ENCODE measurements at places on chromosomes 4 and X.

GRCh38 chr4:1834047-1834775 lies 21.7 kb downstream of the LETM1 start:
- DNase-seq: no peak

DNA sequence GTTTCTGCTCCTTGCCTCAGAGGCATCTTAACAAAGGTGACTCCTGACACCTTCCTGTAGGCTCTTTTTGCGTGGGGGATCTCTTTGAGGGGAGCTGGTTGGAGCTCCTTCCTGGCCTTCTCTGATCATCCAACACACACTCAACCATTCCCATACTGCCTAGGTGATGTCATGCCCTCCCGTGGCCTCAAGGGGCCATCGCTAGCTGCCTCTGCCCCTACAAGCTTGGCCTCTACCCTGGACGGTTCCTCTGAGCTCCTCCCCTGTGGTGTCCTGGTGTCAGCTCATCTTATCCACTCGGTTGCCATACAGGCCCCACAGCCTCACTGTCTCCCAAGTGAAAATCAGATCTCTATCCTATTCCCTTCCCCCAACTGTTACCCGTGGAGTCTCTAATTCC lies 13.7 kb upstream of the ZNF185 start:
- DNase-seq: no peak

DNA sequence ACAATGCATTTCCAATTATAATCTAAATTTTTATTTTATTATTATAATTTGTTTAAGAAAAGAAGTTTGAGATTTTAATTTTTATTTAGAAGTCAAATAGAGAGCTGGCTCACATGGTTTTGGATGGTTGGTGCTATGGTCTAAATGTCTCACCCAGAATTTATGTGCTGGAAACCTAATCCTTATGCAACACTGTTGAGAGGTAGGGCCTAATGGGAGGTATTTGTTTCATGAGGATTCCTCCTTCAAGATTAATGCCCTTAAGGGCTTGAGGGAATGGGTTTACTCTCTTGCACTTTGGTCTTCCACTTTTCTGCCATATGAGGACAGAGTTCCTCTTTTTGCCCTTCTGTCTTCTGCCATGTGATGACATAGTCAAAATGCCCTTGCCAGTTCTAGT lies 960.5 kb upstream of the IGFBP7 start:
- no peak for DNase-seq

DNA sequence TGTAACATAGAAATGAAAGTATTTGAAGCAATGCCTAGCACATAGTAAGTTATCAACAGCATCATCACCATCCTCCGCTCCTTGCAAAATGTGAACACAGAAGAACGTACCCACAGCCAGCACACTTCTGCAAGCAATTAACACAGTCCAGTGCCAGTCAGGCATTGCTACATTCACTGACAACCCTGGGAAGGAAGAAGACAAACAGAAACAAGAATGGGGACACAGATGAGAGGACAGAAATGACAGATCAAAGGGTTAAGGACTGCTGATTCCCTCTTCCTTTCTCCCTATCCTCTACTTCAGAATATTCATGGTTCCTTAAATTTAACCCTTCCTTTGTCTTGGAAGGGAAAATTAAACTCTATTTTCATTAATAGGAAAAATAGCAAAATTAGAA lies 53.1 kb downstream of the CHM start:
- no peak for DNase-seq

GRCh38 chr4:14701896-14702295 lies 300.4 kb upstream of the CPEB2 start:
- no peak for DNase-seq

DNA sequence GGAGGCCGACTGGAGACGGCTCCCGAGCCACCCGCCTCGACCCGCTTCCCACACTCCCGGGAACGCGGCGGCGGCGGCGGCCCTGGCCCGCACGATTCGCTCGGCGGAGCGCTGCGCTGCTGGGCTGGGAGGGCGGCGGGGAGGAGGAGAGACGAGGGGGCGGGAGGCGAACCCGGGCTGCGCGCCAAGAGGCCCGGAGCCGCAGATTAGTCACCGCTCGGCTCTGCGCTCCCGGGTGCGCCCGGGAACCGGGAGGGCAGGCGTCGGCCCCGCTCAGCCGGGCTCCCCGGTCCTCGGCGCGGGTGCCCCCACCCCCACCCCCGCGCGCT lies 11.2 kb upstream of the BCOR start:
- DNase-seq: peak; percentile 75

- DNase-seq: no peak
Measured at GRCh38 chrX:150857453-150857852, 41.0 kb downstream of the CD99L2 start.

GRCh38 chr4:148539387-148539786 lies 97.2 kb upstream of the NR3C2 start:
- DNase-seq: no peak

DNA sequence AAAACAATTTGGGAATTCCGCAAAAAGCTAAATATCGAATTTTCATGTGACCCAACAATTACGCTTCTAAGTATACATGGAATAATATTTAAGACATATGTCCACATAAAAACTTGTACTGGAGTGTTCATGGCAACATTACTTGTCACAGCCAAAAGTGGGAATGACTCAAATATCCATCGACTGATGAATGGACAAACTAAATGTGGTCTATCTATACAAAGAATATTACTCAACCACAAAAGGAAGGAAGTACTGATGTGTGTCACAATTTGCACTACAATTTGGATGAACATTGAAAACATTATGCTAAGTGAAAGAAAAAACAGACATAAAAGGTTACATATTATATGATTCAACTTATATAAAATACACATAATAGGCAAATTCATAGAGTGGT lies 71.9 kb downstream of the AFF2 start:
- DNase-seq: no peak

- no peak for DNase-seq
Measured at GRCh38 chrX:1138476-1139184, 73.8 kb downstream of the CRLF2 start.

- DNase-seq: no peak
Measured at GRCh38 chr4:5783486-5783885, 72.5 kb downstream of the EVC start.

GRCh38 chr4:44806071-44806470 lies 79.7 kb upstream of the GNPDA2 start:
- DNase-seq: no peak

DNA sequence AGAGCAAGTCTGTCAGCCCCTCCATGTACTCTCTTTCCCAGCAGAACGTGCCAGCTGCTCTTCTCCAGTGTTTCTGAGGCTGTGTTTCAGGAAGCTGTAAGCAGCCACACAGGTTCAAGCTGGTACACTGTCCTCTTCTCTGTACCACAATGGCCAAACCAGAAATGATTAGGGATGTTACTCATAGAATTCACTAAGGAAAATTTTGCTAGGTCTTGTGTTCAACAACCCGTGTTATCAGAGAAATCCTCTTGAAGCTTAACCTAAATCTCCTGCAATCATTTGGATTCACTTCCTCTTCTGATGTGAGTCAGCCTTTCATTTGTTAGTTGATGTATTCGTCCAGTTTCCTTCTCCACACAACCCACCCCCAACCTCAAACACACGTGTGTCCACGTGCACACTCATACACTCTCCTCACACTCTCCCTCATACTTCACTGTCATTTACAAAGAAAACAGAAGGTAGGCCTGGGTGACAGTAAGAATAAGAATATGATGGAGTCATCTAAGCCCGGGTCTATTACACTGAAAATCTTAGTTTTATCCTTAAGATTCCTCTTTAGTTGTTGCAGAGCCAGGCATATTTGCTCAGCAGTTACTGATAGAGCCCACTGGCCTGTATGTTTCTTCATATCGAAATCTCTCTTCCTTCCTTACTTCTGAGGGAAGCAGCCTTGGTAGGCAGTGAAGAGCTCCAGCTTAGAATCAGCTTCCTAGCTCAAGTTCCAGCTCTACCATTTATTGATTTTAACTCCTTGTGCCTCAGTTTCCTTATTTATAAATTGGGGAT lies 63.4 kb downstream of the DCUN1D4 start:
- DNase-seq: no peak

GRCh38 chr4:154010371-154010770 lies 221.5 kb upstream of the SFRP2 start:
- DNase-seq: no peak

DNA sequence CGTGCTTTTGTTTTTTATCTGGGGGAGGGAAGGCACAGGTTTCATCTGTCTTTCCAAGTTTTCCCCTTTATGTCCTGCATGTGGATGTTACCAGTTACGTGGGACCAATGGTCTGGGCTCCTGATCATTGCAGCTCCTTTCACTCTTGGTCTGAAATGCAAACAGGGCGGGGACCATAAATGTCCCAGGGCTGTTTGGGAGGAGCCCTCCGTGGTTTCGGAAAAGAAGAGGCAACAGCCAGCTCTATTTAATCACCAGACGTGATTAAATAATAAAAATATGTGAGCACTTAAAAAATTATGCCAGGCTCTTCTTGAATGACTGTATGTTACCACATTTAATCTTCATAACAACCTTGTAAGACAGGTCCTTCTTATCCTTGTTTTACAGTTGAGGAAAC lies 30.8 kb upstream of the C1GALT1C1 start:
- no peak for DNase-seq

GRCh38 chrX:110410603-110411002 lies 52.0 kb downstream of the RTL9 start:
- DNase-seq: no peak

- no peak for DNase-seq
Measured at GRCh38 chr4:185019456-185020292, 1.4 kb downstream of the HELT start.

DNA sequence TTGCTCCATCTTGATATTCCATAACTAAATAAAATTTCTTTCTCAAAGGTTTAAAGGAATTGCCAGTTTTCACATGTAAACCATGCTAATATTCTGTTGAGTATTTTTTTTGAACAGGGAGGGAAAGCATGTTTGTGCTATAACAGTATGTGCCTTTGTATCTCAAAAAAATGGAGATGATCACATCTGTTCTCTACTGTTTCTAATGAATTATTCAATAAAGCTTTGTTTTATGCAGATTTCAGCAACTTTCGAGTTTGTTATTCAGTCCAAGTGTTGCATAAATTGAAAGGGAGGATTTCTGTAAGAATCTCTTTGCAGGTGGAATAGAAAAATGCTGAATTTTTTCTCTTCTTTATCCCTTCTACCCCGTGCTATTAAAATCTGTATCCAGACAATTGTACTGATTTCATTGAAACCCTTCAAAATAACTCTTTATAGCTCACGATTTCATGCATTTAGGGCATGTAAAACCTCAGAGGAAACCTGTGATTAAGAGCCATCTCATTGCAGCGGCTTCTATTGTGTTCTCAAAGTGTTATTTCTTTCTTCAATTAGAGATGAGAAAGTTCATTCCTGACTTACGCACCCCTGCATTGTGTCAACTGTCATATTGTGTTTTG lies 42.1 kb downstream of the NEIL3 start:
- no peak for DNase-seq

DNA sequence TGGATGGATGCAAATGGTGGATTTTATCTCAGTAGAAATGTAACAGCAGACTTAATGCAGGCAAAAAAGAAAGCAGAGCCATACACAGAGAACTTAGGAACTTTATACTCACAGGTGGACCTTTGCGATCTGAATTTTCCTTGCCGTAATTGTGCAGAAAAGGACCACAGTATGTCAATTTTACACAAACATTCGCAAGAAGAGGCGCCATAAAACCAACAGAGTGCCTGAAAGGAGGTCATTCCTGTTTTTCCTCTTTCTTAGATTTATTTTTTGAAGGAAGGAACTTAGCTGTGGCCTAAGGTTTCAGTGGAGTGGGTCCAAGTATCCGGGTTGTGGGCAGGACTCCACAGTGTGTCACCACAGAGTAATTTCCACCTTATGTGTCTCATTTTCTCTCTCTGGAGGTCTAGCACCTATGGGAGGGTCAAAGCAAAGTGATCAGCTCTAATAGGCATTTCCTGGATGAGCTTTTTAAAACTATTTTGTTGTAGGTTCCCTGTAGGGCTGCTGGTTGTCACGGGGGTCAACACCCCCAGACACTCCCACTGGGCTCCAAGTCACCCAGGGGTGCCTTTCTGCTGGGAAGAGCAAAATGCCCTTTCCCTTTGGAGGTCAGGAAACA lies 24.7 kb upstream of the PBDC1 start:
- no peak for DNase-seq

- no peak for DNase-seq
Measured at GRCh38 chr4:119238068-119238722, 25.7 kb downstream of the USP53 start.

DNA sequence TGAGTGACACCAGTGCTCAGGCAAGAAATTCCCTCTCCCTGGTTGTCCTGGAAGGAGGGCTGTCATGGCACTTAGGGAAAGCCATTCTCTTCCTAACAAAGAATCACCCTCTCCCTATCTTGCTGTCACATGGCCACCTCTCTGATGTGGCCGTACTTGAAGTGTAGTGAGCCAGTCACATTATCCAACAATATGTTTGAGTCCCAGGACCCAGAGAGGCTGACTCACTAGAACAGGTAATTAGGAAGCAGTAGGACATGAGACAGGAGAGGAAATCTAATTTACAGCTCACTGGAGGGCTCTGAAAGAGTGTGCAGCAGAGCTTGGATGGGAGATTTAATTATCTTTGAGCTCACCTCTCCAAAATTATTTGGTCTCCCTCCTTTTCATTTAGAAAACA lies 299.1 kb downstream of the ARHGAP24 start:
- DNase-seq: no peak

DNA sequence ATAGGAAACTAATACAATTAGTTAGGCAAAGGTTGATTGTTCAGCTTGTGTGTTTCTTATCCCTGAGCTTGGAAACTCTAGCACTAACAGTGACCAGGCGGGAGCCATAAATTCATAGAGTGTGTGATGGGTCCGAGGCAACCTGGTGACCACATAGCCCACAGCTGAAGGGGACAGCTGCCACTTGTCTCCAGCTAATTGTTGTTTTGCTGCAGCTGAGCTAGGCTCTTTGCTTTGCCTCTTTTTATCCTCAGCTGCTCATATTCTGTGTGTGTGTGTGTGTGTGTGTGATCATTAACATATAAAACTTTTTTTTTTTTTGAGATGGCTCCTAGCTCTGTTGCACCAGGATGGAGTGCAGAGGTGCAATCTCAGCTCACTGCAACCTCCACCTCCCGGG lies 53.2 kb downstream of the DOCK11 start:
- no peak for DNase-seq

DNA sequence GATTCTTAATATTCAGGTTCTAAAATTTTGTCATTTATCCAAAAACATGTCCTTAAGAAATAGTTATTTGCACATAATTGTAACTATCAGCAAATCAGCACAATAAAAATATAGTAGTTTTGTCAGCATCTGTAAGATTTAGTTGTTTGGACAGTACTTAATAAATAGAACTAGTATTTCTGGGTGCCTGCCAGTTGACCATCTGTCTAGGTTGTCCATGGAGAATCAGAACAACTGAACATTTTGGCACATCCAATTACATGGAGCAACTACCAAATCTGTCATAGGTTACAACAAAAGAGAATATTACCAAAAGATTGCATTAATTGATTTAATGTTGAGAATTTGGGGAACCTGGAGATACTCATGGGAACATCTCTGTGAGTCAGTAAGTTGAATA lies 305.5 kb upstream of the TACR3 start:
- DNase-seq: no peak

GRCh38 chr4:38456096-38456495 lies 207.9 kb upstream of the KLF3 start:
- DNase-seq: no peak

- DNase-seq: no peak
Measured at GRCh38 chrX:137195991-137196390, 162.2 kb upstream of the GPR101 start.

All from Caki2 (cell line).